ENCODE measurements at places on chromosomes 1 and 21.

DNA sequence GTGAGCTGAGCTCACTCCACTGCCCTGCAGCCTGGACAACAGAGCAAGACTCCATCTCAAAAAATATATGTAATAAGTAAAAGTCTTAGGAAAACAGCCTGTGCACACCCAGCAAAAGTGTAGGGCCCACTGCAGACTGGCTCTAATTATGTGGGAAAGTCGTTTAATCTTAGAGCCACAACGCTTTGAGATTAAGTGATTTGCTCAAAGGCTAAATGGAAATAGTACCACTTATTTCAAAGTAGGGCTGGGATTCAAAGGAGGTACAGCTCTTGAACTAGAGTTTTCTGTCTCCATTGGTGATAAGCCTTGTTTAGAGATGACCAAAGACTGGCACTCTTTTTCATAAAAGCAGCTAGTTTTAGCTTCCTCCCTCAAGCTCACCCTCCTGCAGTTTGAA is 2.2 kb downstream of the TACSTD2 start:
- no peak for DNase-seq

- DNase-seq = no peak
These were observed 20.2 kb downstream of the TAL1 start for GRCh38 chr1:47211796-47212269.

- DNase-seq = no peak
These were observed 647.2 kb upstream of the PTBP2 start for GRCh38 chr1:96074422-96074821.

DNA sequence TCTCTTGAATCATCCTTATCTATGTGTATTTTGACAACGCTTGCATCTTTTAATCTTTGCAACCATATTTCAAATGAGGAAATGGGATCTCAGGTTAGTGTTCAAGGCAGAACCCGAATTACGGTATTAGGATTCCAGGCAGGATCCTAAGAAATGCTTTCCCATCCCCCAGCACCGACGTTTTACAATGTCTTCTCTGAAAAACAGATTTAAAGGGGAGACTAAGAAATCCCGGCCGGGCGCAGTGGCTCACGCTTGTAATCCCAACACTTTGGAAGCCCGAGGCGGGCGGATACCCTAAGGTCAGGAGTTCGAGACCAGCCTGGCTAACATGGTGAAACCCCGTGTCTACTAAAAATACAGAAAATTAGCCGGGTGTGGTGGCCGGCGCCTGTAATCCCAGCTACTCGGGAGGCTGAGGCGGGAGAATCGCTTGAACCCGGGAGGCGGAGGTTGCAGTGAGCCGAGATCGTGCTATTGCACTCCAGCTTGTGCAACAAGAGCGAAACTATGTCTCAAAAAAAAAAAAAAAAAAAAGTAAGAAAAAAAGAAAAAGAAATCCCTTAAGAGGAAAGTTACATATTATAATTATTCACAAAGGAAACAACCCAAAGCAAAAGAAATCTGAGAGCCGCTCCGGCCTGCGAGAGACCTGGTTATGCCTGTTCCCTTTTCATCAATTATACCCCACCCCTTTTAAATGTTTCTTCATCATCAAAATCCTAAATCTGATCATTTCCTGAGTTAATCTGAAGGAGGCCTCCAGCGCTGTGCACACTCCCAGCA is 801 bp upstream of the GORAB start:
- DNase-seq = no peak

GRCh38 chr1:22108339-22109105 is 34.4 kb downstream of the WNT4 start:
- DNase-seq = no peak

- no peak for DNase-seq
These were observed 134.9 kb upstream of the MAP1LC3C start for GRCh38 chr1:242133796-242134195.

All from naive thymus-derived CD8-positive, alpha-beta T cell (primary cell).